ENCODE measurements at places on chromosomes 3 and 15.

DNA sequence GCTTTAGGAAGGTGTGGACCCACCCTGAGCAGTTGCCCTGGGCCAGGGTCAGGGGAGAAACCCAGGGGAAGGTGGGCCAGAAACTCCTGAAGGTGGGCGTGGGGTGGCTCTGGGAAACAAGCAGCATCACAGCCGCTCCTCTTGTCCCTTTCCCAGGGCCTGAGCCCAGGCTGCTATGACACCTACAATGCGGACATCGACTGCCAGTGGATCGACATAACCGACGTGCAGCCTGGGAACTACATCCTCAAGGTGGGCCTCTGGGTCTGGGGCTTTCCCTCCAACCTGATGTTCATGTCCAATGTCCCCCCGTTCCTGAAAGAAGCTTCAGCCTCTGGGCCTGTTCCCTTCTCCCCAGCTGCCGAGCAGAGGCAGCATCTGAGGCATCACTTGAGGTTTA is 21.4 kb downstream of the LOXL1 start:
- no peak for DNase-seq

- DNase-seq: no peak
These were observed 145.4 kb downstream of the NUP210 start for GRCh38 chr3:13274551-13275332.

GRCh38 chr3:184005941-184006507 is 11.7 kb downstream of the ABCC5 start:
- DNase-seq: no peak

- peak; percentile 47 for DNase-seq
These were observed 866 bp downstream of the TNIK start for GRCh38 chr3:171459137-171459941.

DNA sequence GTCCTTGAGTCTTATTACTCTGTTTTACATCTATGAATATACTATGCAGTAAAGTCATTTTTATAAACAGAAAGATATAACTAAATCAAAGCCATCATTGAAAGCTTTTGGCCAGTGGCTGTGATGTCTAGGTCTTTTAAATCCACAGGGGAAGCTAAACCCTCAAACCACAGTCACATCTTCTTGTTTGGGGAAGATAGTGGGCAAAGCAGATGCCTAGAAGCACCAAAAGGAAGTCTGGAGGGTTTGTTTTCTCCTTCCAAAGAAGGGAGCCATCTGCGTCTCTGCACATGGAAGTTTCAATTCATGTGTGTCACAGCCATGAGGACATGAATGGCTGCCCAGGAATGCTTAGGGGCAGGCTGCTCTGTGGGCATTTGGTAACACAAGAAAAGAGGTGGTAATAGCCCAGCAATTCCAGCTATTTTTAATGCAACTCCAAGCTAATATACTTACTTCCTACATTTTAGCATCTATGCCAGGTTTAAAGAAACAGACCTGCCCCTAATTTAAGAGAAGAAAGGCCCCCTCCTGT is 322.2 kb downstream of the SLC9A9 start:
- DNase-seq: no peak

- DNase-seq: no peak
These were observed 353.9 kb upstream of the TGFBR2 start for GRCh38 chr3:30252474-30252873.

DNA sequence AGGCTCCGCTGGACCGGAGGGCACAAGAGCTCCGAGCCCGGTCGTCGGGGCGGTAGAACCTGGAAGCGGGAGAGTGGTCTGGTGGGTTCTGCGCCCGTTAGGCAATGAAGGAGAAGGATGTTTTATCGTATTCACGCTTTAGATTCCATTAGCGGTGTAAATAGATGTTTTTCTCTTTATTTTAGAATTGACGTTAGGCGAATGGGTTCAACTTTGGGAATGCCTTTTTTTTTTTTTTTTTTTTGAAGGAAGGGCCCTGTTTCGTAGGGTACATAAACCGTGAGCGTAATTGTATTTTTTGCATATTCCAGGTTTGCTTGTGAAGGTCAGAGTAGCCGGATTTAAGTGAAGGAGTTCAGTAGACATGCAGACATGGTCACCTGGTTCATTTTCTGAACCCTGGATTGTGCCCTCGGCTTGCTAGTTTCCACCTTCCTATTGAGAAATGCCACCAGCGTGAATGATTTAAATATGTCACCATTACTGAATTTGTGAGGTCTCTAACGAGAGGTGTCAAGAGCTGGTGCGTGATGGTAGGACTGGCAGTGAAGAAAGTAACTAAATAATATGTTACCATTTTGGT is 808 bp downstream of the RBM6 start:
- DNase-seq: no peak

DNA sequence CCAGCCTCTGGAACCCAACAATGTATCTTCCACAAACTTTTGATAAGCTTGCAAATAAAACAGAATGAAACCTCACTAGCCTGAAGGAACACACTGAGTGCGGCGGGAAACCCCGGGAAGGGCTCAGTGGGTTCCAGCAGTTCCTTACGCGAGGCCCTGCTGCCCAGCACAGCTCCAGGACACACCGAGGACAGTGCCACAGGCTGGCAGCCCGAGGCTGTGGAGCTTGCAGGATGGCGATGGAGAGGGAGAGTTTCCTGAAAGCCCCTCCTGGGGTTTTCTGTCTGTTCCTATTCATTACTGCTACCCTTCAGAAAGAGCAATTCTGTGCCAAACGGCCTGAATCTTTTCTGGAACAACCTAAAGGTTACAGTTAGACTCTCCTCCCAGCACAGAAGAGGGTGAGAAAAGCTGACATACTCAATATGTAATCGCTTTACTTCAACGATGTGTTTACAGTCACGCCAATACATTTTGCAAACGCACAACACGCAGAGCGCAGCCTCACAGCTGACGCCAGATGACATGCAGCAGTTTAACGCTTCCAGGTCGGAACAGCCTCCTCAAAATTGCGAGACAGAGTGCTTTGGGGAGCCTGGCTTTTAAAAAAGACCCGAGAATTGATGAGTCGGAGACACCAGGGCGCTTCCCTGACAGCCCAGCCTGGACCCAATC is 57.1 kb upstream of the RPL32 start:
- DNase-seq: no peak

DNA sequence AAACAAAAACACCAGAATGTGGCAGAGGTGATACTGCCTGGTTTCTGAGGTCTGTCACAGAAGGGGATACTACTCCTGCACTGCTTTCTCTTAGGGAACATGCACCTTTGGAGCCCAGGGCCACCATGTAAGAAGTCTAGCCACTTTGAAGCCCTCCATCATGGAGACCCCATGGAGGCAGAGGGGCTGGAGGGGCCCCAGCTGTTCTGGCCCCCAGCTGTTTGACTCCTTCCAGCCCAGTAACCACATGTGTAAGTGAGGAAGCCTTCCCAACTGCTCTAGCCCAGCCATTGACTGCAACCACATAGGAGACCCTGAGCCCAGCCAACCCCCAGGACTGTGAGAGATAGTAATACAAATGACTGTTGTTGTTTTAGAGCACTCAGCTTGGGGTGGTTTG is 9.0 kb upstream of the IGDCC4 start:
- no peak for DNase-seq

GRCh38 chr15:78675617-78676360 is 34.8 kb upstream of the CHRNB4 start:
- DNase-seq: no peak

DNA sequence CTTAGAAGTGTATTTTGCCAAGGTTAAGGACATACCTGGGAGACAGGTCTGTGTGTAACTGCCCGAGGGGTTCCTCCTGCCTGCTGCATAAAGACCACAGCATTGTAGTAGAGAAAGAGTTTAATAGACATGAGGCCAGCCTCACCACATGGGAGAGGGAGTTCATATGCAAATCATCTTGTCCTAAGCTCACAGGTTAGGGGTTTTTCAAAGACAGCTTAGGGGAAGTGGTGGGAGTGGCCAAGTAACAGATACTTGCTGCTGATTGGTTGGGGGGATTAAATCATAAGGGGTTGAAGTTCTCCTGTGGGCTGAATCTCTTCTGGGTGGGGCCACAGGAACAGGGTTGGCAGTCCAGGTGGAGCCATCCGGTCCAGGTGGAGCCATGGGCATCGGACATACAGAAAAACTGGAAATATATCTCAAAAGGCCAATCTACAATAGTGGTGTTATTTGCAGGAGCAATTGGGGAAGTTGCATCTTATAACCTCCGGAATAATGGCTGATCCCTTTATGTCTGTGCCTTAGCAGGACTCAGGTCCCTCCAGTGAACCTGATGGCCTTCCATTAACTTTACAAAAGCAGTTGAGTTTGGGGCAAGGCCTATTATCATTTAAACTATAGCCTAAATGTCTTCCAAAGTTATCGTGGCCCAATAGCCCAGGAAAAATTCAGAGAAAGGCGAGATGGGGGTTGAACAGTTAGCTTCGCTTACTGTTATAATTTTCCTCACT is 86.0 kb upstream of the MFGE8 start:
- DNase-seq: no peak

- DNase-seq: no peak
These were observed 244.8 kb downstream of the TLE3 start for GRCh38 chr15:69852916-69853315.

GRCh38 chr3:46660543-46661523 is 32.6 kb downstream of the ALS2CL start:
- no peak for DNase-seq

DNA sequence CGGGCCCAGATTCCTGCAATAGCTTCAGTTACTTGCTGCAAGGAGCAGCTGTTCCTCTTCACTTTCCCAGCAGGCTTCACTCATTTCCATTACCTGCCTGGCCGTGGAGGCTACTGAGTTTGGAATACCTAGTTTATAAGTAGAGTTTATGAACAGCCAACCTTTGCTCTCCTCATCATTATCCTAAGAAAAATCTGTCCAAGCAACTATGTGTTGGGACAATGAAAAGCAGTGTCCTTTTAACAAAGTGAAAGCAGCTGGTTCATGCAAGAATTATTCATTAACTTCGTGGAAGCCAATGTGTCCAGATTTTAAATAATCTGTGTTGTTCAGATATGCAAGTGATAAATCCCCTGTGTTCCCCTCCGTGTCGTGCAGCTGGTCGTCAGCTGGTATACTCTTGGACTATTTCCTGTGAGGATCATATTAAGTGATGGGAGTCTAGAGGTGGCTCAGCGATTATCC is 39.3 kb upstream of the SSR3 start:
- DNase-seq: no peak

GRCh38 chr3:46296826-46297225 is 54.6 kb downstream of the CCR3 start:
- no peak for DNase-seq

DNA sequence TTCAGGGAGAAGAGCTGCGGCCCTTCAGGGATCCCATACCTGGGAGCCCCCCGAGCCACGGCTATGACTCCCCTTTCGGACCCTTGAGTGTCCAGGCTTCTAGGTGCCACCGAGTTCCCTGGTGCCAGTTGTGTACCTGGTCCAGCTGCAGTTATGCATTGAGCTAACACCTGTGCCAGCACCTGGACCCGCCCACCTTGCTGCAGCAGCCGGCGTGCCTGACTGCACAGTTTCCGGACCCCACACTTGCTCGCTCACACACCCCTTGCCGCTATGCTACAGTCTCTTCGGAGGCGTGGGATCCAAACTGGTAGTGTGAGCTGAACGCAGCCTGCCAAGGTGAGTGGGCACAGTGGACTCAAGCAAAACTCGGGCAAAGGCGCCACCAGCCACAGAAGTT is 284.5 kb upstream of the ROBO1 start:
- no peak for DNase-seq

DNA sequence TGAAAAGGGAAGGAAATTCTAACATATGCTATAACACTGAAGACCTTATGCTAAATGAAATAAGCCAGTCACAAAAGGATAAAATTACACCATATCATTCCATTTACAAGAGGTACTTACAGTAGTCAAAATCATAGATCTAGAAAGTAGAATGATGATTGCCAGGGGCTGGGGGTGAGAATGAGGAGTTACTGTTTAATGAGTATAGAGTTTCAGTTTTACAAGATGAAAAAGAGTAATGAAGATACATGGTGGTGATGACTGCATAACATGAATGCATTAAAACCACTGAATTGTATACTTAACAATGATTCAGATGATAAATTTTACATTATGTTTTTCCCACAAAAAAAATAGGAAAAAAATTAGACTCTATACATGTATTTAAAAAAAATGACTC is 152.6 kb downstream of the SCAPER start:
- DNase-seq: no peak

GRCh38 chr15:94125156-94125555 is 106.2 kb upstream of the MCTP2 start:
- no peak for DNase-seq

DNA sequence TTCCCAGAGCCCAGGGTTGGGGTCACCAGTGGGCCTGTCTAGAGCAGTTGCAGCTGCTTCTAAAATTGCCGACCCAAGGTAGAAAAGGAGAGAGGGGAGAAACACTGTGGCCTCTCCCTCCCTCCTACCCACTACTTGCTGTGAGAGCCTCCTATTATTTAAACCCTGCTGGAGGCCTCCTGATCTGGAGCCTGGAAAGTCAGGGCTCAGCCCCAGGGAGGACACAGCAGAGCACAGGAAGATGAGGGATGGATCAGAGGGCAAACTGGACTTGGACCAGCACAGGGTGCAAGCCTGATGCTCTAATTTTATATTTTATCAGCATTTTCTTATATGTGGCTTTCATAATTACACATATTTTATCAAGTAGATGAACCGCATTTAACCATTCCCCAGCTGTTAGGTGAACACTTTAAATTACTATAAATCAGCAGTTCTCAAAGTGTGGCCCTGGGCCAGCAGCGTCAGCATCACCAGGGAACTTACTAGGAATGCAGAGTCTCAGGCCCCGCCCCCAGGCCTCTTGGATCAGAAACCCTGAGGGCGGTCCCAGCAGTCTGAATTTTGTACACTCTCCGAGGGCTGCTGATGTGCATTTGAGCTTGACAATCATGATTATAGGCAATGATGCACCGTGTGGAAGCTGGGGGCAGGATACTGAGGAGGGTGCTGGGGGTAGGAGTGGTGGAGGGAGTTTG is 26.7 kb downstream of the SMAD3 start:
- no peak for DNase-seq

DNA sequence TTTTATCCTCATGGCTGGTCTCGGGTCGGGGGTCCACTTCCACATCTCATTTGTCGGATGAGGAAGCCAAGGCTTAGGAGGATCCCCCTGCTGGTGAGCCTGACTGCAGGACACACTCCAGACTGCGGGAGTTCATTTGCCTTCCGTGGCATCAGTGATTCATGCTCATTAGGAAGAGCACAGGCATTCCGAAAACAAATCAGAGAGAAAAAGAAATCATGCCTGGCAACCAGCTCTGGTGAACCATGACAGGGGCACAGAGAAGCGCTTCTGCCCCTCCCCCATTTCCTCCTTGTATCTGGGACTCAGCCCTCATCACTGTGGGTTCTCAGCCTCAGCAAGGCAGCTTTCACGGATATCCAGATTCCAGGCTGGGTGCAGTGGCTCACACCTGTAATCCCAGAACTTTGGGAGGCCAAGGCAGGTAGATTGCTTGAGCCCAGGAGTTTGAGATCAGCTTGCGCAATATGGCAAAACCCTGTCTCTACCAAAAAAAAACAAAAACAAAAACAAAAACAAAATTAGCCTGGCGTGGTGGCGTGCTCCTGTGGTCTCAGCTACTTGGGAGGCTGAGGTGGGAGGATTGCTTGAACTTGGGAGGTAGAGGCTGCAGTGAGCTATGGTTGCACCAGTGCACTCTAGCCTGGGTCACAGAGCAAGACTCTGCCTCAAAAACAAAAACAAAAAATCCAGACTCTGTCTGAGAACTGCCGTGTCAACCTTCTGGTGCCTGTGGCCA is 28.4 kb downstream of the IRAK2 start:
- DNase-seq: peak; percentile 62

All from activated gamma-delta T cell treated with Interleukin-2 at 50 U/mL for 16 hours (primary cell).